Mesendoderm (in vitro differentiated cells): ENCODE measurements at places on chromosomes 2 and 18.

- peak; percentile 93 for DNase-seq
Measured at GRCh38 chr2:84297155-84297554, 161.9 kb downstream of the SUCLG1 start.

GRCh38 chr2:27105981-27106380 lies 12.9 kb downstream of the CGREF1 start:
- DNase-seq: no peak

DNA sequence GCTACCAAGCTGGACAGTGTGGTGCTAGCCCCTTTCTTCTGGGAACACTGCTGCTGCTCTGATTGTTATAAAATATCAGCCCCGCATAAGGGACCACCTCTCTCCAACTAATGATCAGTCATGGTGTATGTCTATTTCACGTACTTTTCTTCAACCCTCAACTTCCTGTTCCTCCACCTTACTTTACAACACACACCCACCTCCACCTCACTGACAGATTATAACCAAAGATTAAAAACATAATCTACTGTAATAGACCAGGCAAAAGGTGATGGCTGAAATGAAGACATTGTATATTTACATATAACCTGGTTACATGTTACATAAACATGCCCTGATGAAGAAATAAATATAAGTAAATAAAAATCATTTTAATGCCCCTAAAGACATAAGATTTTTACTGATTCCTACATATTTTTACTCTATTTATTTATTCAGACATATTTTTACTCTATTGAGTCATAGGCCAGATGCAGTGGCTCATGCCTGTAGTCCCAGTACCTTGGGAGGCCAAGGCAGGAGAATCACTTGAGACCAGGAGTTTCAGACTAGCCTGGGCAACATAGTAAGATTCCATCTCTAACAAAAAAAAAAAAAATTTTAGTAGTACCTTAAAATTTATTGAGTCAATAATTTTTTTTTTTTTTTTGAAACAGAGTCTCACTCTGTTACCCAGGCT lies 12.8 kb downstream of the STK39 start:
- no peak for DNase-seq

DNA sequence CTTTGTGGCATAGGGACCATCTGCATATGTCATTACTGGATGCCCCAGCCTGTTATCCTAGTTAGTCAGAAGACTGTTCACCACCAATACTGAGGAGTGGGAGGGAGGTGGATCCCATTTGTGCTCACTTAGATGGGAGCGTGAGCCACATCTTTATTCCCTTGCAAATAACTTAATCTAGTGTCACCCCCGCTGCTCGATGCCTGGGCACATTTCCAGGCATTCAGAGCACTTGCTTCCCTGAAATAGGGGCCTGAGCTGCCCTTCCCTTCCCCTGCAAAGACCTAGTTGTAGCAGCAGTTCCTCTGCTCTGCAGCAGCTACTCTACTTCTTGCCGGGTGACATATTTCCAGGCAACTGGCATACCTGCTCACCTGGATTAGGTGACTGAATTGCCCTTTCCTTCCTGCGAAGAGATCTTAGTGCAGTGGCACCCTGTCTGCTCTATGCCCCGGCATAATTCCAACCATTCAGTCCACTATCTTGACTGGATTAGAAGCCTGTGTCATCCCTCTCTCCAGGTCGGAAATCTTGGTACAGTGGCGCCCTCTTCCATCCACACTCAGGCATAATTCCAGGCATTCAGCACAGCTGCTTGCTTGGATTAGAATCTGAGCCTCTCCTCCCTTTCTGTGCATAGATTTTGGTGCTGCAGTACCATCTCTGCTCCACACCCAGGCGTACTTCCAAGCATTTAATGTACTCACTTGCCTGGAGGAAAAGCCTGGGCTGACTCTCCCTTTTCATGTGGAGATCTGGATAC lies 1389.1 kb upstream of the TMEFF2 start:
- peak; percentile 86 for DNase-seq

DNA sequence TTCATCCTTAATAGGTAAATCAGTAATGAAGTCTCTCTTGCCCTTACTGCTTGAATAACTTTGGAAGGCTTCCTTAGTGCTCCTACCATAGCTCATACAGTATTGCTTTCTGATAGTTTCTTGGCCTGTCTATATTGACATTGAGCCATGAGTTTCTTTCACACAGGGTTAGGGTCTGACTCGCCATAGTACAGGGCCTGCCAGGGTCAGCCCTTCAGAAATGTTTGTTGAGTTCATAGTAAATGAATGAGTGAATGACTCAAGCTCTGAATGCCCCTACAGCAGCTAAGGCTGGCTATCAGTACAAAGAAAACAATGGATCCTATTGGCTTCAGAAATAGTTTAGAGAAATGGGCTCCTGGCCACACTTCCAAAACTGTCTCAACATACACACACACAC lies 65.0 kb upstream of the LRATD1 start:
- DNase-seq: no peak

DNA sequence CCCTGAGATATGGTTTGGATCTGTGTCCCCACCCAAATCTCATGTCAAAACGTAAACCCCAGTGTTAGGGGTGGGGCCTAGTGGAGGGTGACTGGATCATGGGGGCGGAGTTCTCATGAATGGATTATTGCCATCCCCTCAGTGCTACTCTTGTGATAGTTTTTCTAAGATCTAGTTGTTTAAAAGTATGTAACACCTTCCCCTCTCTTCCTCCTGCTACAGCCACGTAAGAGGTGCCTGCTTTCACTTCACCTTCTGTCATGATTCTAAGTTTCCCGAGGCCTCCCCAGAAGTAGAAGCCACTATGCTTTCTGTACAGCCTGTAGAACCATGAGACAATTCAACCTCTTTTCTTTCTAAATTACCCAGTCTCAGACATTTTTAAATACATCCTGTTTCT lies 16.9 kb downstream of the PUM2 start:
- no peak for DNase-seq

- DNase-seq: no peak
Measured at GRCh38 chr2:50957896-50958295, 74.0 kb downstream of the NRXN1 start.

GRCh38 chr2:149994057-149994728 lies 406.6 kb upstream of the MMADHC start:
- DNase-seq: peak; percentile 16

- DNase-seq: no peak
Measured at GRCh38 chr2:140643761-140644187, 1487.0 kb downstream of the LRP1B start.

DNA sequence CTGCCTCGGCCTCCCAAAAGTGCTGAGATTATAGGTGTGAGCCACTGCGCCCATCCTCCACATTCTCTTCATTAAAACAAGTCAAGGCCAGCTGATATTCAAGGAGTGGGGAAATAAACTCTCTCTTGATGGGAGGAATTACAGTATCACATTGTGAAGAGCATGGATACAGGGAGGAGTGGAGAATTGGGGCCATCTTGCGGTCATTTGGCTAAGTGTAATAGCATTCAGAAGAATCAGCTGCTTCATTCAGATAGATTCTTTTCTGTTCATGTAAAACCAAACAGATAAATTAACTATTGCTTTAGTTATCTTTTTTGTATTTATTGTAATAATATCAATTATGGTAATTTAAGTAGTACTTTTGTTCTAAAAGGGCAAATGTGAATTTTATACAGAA lies 156.3 kb downstream of the UBR3 start:
- DNase-seq: peak; percentile 37

DNA sequence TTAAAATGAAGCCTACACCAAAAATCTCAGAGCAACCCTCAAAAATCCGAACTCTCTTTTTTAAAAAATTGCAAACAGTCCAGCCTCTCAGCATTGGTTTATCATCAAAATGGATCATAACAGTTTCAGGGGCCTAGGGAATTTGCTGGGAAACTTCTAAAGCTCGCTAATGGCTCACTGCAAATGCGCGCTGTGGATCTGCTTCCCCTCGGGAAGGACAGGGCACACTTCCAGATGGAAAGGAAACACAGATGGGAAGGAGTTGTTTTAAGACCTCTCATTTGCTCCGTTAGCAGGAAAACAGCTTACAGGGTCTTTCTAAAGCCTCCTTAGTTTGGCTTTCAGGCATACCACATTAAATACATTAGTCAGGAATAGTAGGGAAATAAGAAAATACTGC lies 27.2 kb downstream of the FECH start:
- DNase-seq: no peak

GRCh38 chr2:160213511-160213910 lies 13.4 kb upstream of the ITGB6 start:
- DNase-seq: no peak
